ENCODE measurements at places on chromosomes 7 and 10.
A peak's percentile ranks its signal among the peaks of the same experiment; 100 is the strongest.

GRCh38 chr7:71237945-71238344 lies 106.0 kb downstream of the GALNT17 start:
- DNase-seq = no peak

DNA sequence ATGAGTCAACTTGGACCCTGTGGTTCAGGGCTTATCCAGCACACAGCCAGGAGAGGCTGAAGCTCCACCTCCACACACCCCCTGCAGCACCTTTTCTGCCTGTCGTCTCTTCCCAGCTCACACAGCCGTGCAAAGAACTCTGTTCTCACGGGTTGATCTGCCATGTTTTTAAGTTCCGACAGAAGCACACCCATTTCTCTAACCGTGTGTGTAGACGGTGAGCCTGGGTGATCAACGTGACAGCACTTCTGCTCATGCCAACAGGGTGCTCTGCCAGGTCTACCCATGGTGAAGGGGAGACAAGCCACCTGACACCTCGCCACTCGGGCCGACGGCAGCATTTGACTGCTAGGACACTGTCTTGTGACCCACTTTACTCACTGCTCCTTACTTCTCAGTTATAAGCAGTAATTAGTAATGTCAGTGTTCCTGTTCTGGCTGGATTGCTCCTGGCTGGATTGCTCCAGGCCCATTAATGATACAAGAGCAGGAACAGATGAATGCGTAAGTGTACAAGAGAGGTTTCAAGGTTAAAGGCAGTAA lies 90.5 kb downstream of the RNF216 start:
- DNase-seq = no peak

DNA sequence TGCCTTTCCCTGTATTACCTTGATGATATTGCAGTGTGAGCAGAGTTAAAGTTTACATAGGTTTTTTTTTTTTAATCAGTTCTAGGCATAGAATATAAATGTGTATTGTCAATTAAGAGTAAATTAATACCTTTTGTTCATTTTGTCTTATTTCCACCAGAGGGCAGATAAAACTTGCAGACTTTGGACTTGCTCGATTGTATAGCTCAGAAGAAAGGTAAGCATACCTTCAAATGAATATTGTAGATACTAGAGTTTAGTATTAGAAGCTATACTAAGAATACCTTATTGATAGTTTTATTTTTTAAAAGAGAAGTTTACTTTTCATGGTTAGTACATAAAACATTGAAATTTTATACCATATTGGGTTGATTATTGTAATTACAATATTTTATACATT lies 86.8 kb downstream of the MPLKIP start:
- DNase-seq = no peak

DNA sequence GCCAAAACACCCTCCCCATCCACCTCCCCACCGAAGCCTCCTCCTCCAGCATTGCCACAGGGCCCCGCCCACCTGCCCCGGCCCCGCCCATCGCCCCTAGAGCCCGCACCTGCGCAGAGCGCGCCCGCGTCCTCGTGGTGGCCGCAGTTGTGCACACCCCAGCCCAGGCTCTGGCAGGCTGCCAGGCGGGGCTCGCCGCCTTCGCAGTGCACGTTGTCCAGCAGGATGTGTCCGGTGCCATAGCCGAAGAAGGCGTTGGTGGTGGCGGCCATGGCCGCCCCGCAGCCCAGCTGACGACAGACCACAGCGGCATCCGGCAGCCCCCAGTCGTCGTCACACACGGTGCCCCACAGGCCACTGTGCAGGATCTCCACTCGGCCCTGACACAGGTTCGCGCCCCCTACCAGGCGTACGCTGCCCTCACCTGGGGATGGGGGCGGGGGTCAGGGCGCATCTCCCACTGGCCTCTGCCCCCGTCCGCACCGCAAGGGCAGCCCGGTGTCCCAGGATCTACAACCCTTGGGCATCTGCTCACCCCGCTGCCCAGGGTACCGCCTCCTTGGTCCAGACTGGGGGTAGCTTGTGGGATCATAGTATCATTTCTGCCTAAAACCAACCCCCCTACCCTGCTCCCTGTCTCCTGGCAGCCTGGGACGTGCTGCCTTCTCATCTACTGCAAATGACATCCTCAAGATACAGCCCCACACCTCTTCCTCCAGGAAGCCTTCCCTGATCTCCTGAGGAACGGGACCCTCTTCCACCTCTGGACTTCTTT lies 11.9 kb downstream of the SSC4D start:
- DNase-seq = peak; percentile 79

DNA sequence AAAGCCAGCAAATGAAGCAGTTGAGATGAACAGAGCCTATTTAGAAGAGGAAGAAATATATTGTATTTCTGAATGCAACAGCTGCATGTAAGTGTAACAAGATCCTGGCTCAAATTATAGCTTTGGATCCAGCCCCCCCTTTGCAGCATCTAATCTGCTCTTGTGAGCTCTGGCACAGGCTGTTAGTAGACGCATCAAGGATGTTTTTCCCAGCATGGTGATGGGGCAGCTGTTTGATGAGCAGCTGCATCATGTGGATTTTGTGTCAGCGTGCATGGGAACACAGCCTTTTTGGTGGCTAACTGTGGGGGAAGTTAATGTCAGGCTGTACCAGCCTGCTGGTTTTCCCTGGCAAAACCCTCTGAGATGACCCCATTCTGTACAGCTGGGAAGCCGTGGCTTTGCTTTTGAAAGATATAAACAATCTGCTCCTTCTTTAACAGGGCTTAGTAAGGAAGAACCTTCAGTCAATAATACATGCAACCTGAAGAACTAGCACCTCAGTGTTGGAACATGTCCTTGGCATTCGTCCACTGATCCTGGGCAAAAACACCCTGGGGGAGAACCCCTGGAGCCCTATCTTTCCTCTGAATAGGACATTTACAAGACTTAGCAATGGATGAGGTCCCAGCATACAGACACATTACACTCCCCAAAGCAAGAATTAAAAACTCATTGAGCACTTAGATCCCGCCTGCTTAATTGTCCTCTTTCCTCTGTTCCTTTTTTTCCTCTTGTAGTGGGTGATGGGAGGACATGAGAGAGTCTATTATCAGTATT lies 70.6 kb downstream of the NPS start:
- no peak for DNase-seq

GRCh38 chr7:113338071-113338696 lies 219.8 kb upstream of the SMIM30 start:
- no peak for DNase-seq

DNA sequence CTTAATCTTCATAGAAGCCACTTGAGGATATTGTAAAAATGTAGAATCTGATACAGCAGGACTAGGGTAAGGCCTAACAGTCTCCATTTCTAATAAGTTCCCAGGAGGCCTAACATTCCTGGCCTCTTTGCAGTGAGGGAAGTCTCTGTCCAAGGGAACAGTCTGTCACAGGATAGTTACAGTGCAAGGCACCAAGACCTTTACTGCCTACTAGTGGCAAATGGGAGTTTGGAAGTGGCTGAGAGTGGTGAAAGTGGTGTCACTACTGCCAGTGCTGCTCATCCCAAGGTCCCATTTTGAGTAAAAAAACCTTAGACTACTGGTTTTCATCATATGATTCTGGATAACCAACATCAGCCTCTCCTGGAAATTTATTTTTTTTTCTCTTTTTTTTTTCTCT lies 619.5 kb upstream of the SEMA3D start:
- no peak for DNase-seq

DNA sequence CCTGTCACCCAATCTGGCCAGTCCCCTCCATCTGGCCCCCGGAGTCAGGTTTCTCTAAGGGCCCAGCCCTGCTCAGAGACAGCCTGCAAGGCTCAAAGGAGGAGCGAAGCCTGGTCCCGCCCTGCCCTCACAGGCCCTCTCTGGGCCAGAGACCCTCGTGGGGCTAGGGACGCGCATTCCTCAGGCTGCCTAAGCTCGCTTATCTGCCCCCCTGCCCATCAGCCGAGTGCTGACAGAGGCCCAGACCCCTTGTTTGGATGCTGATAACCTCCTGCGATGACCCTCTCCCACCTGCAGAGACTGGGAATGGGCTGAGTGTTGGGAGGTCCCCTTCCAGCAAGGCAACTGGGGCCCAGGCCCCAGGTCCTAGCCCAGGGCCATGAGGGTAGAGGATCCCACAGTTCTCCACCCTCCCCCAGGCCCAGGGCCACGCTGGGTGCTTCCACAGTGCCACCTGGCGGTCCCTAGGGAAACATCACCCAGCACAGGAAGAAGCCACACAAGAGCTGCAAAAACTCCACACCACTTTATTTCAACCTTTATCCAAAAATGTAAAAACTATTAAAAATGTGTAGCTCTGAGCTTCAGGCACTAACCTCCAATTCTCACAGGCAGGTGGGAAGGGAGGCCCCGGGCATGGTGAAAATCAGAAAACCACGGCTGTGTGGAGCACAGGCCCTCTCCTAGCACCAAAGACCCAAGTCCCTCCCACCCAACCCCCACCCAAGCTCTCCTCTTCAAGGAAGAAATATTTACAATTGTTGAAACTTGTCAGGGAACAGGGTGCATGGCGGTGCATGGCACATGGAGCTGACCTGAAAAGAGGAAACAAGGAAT lies 2.2 kb downstream of the NPM3 start:
- DNase-seq = peak; percentile 49

GRCh38 chr7:70042533-70042932 lies 444.3 kb downstream of the AUTS2 start:
- no peak for DNase-seq

DNA sequence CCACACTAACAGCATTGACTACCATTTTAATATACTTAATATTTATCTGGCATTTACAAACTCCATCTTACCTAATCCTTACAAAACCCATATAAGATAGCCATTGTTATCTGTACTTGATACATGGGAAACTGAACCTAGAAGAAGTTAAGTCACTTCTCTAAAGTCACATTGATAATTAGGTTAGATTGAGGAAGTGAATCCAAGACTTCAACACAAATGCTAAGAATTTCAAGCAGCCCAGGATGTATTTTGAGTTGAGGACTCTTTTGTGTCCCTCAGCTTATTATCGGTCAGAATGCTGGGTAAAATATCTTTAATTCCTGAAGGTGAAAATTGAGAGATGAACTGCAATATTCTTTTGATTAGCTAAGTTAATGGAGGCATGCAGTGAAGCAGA lies 465.5 kb downstream of the PHTF2 start:
- DNase-seq = no peak

GRCh38 chr7:20316706-20317105 lies 14.0 kb upstream of the ITGB8 start:
- no peak for DNase-seq

- no peak for DNase-seq
Measured at GRCh38 chr10:841535-841934, 90.0 kb downstream of the LARP4B start.

DNA sequence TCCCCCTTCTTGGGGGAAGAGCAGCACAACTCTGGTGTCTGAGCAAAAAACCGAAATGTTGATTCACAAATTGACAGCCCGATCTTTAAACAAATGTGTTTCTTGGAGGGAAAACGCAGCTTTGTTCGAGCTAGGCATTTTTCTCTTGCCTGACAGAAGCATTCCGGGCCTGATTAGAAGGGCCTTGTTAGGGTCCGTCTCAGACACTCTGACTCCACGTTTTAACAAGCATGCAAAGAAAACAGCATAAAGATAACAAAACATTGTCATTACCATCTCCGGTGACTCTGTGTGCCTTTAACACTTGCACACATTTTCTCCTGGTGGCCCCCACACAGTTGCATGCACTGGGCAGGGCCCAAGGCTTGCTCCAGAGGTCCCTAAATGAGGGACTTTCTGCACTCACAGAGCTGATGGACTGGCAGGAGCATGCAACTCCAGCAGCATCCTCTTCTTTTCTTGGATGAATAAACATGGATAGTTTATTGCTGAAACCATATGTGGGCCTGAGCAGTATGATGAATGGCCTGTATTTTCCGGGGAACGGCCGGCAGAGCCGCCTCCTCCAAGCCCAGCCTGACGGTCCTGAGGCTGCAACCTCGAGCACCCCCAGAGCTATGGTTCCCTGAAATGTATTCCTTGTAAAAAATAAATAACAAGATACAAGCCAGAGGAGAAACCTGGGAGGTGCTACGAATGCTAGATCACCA lies 50.9 kb downstream of the EBF3 start:
- no peak for DNase-seq

DNA sequence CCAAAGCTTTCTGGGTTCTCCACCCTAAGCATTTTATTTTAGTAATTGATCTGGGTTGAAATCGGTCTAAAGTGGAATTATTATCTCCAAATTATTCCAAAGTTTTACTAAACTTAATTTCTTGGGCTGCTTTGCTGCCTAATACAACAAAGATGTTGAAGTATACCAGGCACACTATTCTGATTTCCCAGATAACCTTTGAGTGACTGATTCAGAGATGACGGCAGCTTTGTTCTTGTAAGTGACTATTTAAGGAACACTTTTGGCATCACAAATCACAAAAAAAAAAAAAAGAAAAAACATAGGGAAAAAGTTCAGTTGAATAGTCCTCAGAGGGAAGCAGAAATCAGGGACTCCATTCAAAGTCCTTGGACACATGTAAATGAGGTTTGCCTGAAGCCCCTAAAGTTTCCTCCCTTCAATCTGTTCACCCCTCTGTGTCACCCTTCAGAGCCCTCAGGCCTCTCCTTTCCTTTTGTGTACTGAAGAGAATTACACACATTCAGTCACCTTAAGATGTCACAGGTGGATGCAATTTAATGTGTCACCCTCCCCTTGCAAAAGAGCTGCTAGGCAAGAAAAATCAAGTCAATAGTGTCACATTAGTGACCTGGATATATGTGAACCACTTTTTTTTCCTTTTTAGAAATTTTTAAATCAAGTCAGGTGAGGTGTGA lies 81.5 kb downstream of the RTKN2 start:
- DNase-seq = no peak

DNA sequence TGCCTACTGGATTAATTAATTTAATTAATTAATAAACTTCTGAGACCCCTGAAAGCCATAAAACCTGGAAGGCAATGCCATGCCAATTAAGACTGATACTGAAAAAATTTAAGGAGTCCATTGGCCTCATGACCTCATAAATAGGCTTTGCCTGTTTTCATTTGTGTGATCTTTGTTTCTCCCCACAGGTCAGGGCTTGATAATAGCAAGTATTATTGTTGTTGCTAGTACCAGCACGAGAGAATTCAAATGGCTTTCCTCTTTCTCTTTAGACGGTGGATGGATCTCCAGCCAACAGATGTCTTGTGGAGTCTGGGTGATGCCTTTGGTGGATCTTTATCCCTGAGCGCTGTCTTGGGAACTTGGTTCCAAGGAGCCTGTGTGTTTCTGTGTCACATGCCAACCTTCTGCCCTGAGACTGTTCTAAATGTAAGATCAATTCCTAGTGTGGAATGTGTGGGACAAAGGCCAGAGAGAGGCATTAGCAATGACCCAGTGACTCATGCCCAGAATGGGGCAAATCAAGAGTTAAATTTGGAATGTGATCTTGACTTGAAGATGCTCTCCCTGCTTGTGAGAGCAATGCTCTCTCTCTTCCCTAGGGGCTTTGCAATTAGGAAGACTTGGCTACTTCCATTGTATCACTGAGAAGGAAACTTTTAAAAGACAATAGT lies 17.7 kb downstream of the ACSM6 start:
- DNase-seq = no peak

- no peak for DNase-seq
Measured at GRCh38 chr10:51117053-51117660, 42.9 kb downstream of the PRKG1 start.

GRCh38 chr7:142438235-142438922 lies 180.5 kb upstream of the PRSS58 start:
- no peak for DNase-seq

Measured in effector CD8-positive, alpha-beta T cell (primary cell).